Brain (organoid and tissue), 16 donors: ENCODE measurements at places on chromosomes 4 and X. TPM values are rescaled to one million over a fixed set of nuclear protein-coding genes. Genes with fewer than 3 reads are reported as not detected.

XPNPEP2 gene
- not detected for polyA plus RNA-seq

- DNase-seq, result peak; percentile 17
Observed at GRCh38 chr4:188660796-188661195, 521.6 kb downstream of the TRIML1 start.

DNA sequence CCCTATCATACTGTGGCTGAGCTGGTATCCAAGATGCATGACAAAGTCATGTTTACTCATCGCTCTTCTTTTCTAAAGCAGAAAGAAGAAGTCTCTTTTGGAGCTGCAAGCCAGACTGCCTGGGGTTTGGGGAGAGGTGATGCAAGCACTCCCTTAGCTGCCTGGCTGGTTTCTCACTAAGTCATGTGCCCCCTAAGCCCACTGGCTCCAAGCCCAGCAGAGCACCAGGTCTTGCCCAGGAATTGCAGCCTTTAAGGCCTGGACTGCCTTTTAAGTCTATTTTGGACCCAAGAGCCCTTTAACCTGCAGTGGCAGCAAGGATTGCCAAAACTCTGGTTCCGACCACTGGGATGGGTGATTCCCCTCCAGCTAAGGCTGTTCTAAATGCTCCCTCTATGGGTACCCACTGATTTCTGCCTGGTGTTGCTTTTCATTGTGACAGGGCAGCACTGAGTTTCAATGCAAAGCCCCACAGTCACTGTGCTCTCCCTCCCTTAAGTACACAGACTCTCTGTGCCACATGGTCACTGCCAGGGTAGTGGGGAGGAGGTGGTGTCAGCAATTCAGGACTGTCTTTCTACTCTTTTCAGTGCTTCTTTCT is 548.6 kb downstream of the TLL1 start:
- DNase-seq, result no peak

- peak; percentile 32 for DNase-seq
Observed at GRCh38 chrX:102517326-102517725, 787 bp upstream of the TMSB15A start.

GRCh38 chr4:1329408-1330371 is 17.3 kb upstream of the UVSSA start:
- no peak for DNase-seq

GYPB gene
- polyA plus RNA-seq, result not detected

DNA sequence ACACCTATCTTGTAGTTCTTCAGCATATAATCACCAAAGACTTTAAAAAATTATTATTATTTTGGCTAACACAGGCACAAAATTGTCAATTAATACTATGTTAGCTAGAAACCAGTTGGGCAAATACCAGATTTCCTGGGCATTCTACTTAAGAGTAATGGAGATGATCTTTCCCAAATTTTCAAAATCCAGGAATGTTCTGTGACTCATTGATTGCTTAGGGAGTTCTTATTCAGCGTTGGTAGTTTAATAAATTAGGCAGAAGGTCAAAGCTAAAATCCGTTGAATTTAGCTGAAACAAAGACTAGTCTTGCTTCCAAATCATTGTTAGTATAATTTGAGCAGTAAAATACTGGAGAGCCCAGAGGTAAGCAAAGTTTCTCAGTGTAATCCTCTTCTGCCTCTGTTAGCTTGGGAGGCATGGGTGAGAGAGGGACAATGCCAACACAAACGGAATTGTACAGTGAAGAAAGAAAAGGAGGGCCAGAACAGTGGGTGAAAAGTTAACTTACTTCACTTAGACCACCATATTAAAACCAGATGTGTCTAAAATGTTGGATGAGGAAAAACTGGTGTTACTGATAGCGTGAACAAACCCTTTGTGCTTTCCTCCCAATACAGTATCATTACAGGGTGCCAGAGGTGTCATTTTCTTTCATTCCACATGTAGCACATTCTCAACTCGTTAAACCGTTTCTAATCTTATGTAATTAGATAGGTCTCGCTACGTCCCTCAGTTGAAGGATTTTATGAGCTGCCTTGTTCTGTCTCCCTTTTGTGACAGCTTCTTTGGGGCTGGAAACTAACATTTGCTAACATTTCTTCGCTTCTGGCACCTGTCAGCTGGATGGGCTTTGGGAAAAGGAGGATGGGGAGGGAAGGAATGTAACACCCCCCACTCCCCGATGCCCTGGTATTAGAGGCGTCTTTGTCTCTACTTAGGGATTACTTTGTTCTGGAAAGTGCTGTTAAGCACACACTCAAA is 87.4 kb upstream of the CITED1 start:
- DNase-seq, result peak; percentile 4
